ENCODE measurements at places on chromosomes 3 and 15.
A peak's percentile ranks its signal among the peaks of the same experiment; 100 is the strongest.

DNA sequence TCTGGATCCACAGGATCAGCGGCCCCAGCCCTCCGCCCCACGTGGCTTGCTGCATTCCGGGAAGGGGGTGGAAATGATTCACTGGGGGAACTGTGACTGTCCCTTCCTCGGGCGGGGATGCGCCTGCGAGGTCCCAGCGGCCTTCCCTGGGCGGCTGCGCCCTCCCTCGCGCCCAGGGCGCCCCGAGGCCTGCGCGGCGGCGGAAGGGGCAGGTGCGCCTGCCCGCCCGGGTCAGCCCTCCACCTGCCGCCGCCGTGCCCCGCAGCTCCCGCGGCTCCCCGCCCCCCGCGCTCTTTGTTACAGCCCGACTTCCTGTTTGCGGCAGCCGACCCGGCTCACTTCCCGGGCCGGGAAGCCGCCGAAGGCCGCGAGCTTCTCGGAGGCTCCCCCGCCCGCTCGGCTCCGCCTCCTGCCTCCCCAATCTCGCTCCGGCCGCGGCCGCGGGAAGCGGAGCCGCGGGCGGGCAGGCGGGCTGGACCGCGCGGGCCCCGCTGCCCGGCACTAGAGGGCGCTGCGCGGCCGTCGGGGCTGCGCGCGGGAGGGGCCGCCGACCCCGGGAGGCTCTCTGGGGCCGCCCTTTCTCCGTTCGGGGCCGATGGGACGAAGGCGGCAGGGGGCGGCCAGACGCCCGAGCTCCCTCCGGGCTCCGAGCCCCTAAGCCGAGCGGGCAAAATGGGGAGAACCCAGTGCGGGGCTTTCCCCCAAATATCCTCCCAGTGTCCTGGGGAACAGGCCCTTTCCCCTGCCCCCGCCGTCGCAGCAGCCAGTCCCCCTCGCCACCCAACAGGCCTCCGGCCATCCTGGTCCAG lies 11.5 kb upstream of the CHAC1 start:
- peak; percentile 63 for DNase-seq

- no peak for DNase-seq
Measured at GRCh38 chr15:60392986-60393790, 4.6 kb downstream of the ANXA2 start.

DNA sequence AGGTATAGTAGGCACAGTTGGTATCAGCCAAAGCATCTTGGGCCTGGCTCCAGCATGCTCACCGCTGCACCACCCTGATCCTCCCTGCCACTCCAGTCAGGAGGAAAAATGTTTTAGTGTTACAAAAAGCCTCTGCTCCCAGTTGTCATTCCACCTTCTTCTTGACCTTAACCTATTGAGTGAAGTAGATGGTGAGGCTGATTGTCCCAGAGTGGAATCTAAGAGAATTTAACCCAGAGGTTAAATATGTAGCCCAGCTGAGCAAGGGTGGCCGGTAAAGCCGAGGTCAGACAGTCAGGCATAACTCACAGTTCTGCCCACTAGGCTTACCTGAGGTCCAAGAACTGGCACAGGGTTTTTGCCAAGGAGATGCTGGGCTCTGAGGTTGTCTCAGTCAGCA lies 30.7 kb upstream of the TNIK start:
- DNase-seq: no peak

GRCh38 chr3:108936924-108937689 lies 16.6 kb downstream of the GUCA1C start:
- DNase-seq: no peak

DNA sequence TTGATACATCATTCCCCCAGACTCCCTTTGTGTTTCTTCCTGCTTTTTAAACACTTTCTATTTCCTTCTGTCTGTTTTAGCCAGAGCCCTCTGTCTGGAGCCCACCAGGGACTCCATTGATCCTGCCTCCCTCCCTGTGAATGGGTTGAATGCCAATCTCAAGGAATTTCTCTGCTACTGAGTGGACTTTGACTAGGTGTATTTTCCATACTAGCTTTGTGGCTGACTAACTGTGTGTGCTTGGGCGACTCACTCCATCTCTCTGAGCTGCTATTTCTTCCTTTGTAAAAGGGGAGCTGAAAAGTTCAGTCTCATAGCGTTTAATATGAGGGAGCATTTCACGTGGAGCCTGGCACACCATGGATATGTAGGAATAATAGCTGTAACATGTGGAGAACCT lies 98.8 kb downstream of the EEFSEC start:
- DNase-seq: no peak

DNA sequence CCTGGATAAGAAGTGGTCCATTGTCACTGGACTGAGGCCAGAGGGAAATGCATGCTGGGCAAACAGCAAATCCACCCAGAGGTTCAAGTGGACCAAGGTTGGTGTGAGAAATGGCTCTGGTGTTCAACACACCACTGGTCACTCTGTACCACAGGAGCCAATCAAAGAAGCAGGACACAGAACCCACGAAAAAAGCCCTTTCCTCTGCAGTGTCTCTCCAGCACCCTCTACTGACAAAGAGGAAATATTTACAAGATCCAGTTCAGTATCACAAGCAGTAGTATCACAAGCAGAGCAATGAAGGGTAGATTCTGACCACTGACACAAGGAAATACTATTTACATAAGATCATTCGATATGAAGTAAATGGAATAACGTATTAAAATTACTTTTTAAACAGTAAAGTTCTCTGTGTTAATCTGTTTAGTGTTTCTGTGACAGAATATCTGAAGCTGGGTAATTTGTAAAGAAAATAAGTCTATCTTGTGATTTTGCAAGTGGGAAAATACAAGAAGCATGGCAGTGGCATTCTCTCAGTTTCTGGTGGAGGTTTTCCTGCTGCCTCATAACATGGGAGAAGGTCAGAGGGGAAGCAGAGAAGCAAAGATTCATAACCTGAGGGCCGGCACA lies 390.7 kb downstream of the EFHB start:
- no peak for DNase-seq

GRCh38 chr15:73914145-73914544 lies 12.1 kb upstream of the LOXL1 start:
- DNase-seq: no peak

DNA sequence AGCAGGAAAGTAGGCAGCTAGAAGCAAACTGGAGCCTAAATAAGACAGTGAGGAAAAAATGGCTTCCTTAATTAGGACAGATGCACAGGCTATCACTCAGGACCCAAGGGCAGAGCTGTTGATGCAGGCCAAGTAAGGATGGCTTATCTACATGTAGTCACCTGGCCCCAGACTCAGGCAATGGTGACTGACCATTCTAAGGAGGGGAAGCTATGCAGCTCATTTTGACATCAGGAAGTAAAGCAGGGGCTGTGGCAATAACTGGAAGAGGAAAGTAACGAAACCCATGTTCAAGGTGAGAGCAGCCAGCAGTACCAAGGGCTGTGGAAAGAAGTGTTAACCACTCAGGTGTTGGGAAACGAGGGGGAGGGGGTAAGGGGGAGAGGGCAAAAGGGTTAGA lies 16.2 kb downstream of the ACAD11 start:
- DNase-seq: no peak

GRCh38 chr15:56533731-56534403 lies 68.9 kb upstream of the MNS1 start:
- no peak for DNase-seq

- no peak for DNase-seq
Measured at GRCh38 chr3:40939030-40939740, 260.1 kb upstream of the CTNNB1 start.

- DNase-seq: no peak
Measured at GRCh38 chr3:58683466-58683865, 16.9 kb upstream of the FAM3D start.

GRCh38 chr3:174120997-174121396 lies 723.5 kb downstream of the NLGN1 start:
- DNase-seq: no peak

GRCh38 chr3:15327941-15328340 lies 4.4 kb downstream of the SH3BP5 start:
- no peak for DNase-seq

- no peak for DNase-seq
Measured at GRCh38 chr15:75817138-75817935, 25.9 kb upstream of the UBE2Q2 start.

DNA sequence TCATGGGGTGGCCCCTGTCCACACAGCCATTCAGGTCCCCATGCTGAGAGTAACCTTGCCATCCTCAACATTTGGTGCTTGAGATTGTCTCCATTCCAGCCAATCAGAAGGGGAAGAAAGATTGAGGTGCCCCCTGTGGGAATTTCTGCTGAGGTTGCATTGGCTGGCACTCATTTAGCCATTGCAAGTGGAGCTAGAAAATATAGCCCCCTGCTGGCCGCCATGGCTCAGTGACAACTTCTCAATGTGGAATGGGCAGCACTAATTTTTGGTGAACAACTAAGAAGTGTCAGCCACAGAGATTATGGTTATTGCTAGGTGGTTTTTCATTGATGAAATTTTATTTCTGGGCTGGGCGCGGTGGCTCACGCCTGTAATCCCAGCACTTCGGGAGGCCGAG lies 22.0 kb downstream of the COL6A6 start:
- peak; percentile 18 for DNase-seq

- no peak for DNase-seq
Measured at GRCh38 chr3:124861041-124861440, 26.1 kb downstream of the ITGB5 start.

DNA sequence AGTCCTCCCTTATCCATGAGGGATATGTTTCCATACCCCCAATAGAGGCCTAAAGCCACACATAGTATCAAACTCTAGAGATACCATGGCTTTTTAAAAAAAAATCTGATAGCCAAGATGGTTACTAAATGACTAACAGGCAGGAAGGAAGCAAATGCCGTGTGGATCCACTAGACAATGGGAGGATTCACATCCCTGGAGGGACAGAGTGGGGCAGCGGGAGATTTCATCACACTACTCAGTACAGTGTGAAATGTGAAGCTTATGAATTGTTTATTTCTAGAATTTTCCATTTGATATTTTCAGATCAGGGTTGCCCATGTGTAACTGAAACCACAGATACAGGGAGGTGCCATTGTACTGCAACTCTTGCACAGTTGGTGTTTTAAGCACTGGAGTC lies 826.6 kb downstream of the SQOR start:
- DNase-seq: no peak

GRCh38 chr3:148880681-148881080 lies 15.6 kb downstream of the CPA3 start:
- no peak for DNase-seq

GRCh38 chr3:168495270-168495669 lies 399.5 kb upstream of the GOLIM4 start:
- no peak for DNase-seq

DNA sequence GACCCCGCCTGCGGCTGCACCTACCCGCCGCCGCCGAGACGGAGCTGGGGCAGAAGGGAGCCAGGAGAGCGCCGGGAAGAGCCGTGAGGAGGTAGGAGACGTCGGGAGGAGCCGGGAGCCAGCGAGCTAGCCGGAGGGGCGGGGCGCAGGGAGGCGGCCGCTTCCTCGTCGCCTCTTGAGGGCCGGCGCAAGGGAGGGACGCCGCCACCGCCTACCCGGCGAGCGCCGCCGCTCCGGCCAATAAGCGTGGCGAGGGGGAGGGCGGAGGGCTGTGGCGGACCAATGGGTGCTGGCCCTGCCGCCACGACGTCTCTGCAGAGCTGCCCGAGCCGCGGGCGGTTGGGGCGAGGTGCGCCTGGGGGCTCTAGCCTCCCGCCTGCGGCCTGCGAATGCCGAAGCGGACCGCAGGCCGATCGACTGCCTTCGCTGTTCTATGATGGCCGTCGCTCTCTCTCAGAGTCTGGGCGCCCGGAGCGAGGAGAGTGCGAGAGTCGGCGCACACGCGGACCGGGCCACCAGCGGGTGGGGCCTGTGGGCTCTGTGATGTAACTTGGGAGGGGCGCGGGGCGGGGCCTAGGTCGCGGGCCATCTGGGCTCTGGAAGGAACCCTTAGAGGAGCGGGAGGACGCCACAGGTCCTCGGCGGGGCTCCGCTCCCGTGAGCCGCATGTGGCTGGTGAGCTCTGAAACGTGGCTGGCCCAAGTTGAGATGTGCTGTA lies 72.7 kb upstream of the MAP4 start:
- DNase-seq: peak; percentile 95

- no peak for DNase-seq
Measured at GRCh38 chr15:90159213-90159612, 41.9 kb upstream of the SEMA4B start.

DNA sequence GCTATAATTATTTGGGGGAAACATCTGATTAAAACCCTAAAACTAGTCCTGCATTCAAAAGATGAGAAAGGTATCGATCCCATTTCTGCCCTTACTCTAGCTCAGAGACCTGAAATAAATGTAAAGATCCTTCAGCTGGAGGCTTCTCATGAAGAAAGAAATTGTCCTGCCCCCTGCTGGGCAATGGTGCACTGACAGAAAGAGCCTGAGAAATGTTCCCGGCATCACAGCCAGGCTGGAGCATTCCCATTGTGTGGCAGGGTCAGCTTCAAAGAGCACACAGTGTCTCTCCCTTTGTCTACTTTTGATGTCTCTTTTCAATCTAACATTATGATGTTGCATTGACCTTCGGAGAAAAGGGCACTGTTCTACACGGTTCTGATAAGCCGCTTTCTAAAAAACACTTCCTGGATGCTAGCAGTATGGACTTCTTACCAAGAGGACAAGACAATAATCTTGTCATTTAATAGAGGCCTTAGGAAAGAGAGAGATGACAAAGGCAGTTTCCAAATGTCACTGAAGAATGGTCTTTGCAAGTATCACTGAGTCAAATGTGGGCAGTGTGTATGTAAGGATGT lies 287.5 kb downstream of the MAGI1 start:
- no peak for DNase-seq

GRCh38 chr3:96779810-96780209 lies 34.6 kb upstream of the EPHA6 start:
- no peak for DNase-seq

DNA sequence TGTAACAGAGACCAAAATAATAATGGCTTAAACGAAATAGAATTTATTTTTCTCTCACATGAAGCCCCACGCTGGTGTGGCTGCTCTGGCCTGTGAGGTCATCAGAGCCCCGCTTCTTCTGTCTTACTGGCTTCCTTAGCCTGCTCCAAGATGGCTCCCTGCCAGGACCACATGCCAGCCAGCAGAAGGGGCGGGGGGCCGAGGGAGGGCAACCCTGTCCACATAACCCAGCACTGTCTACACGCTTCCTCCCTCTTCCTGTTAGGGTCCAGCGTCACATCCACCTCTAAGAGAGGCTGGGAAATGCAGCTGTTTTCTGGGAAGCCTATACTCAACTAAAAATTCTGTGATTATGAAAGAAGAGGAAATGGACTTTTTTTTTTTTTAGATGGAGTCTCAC lies 107.9 kb upstream of the DLG1 start:
- no peak for DNase-seq

GRCh38 chr3:26915208-26915607 lies 292.6 kb downstream of the LRRC3B start:
- DNase-seq: no peak

Measured in stimulated activated CD4-positive, alpha-beta T cell treated with anti-CD3 and anti-CD28 coated beads, Interleukin-1b, Interleukin-23, amount 100 ng/mL, for 4 hours (primary cell).